ENCODE measurements at places on chromosomes 6 and 20.

GRCh38 chr6:139257821-139258398 lies 33.9 kb downstream of the TXLNB start:
- DNase-seq = no peak

DNA sequence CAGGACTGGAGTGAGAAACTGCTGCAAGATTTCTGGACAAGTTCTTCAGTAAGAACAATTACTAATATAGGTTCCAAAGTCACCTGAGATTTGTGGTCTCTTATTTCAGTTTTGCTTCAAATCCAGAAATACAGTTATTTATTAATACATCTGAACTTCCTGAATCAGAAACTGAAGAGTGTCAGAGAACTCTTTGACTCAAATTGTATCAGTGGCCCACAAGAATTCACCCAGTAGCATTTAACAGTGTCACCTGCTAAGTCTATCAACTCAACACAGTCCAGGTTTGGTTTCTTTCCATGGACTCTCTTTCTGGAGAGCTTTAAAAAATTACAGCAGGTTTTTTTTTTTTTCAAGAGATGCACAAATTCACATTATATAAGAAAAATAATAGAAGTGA lies 18.8 kb upstream of the NHSL1 start:
- DNase-seq = no peak

DNA sequence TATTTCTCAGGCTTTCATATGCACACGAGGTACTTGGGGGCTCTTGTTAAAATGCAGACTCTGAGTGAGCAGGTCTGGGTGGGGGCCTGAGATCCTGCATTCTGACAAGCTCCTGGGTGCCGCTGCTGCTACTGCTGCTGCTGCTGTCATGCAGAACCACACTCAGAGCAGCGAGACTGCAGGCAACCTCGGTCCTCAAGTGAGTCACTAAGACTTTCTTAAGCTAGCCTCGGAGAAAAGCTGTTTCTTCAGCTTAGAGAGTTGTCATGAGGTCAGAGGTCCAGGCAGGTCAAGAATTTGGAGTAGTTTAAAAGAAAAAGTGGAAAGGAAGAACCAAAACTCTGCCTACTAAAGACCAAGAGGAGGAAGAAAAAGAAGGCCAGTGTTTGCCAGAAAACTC lies 92.9 kb downstream of the SPTLC3 start:
- no peak for DNase-seq

- DNase-seq = no peak
These were observed 91.3 kb upstream of the MPC1 start for GRCh38 chr6:166473886-166474571.

DNA sequence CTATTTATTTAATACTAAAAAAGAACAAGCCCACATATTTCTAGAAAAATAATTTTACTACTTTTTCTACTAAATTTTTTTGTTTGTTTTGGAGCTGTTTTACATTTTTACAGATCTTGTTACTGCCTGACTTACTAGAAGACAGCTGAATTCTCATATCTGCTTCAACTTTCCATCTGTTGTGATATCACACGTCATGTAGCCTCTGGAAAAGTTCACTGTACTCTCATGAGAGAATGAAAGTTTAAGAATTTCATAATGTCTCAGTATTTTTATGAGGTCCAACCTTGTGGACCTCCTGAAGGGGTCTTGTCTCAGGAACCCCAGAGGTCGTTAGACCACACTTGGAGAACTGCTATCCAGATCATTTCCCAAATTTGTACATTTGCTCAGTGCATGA lies 81.7 kb upstream of the MTHFD1L start:
- no peak for DNase-seq

DNA sequence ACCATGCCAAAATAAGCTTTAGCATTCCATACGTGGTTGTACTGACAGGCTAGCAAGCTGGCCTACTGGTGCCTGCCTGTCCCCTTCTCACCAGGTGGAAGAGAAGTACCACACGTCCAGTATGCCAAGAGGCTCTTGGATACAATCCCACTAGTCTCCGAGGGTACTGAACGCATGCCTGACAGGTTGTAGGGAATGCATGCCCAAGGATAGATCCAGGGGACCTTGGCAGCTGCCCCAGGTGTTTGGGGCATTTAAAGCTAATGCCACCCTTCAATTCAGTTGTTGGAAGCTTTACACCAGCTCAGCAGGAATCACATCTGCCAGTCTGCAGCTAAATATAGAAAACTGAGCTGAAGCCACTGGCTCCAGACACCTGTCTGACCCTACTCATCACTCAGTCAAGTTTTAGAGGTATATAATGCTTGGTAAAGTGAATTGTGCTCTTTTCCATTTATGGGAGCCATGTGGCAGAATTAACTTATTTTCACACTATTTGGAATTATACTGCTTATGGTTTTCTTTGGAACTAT lies 4.9 kb downstream of the TUBB2B start:
- DNase-seq = peak; percentile 4

DNA sequence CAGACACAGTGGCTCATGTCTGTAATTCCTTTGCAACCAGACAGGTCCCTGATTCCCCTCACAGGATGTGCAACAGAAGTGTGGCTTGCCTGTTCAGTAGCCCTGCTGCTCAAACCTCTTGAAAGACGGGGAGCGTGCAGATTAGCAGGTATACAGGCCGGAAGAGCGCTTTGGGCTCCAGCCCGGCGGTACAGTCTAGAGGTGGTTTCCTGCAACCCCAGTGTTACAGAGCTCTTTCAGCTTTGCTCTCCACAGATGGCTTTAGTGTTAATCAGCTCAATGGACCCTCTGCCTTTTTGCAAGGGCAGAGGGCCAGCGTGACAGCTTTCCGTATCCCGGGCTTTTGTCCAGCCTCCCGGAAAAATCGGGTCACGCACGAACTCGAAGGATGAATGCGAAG lies 67.2 kb upstream of the TNFRSF21 start:
- no peak for DNase-seq

DNA sequence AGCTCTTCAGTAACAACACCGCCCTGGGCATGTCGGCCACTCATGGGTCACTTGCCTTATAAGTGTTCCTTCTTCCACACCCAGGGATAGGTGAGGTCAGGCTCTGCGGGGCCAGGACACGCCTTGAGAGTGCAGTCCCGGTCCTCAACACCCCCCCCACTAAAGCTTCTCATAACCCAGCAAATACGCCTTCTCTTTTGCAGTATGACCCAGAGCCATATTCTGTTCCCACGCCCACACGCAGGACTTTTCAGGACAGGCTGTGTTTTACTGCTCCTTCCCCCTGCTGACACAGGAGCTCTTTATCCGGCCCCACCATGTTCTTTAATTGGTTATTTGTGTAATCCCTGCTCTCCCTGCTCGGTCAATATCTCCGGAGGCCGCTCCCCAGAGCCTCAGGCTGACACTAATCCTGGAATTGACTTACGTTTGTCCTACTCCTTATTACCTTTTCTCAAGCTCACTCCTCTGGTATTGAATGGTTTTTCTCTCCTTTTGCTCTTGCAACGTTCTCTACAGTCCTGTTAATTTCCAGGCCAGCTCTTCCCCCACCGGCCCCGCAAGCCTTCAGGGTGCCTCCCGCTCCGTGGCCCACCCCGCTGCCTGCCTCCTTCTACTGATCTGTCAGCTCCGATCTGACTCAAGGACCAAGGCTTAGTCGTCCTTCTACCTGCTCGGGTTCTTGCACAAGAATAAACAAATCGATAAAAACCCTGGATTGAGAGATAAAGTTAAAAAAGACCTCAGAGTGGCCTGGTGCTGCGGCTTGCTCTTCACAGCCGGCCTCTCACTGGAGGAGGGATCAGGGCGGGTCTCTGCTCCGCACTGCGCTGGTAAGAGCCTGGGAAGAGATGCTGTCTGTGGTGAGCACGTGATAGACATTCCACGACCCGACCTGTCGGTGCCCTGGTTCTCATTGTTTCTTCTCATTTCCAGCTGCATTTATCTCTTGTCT lies 357.5 kb downstream of the ZFAND3 start:
- no peak for DNase-seq

DNA sequence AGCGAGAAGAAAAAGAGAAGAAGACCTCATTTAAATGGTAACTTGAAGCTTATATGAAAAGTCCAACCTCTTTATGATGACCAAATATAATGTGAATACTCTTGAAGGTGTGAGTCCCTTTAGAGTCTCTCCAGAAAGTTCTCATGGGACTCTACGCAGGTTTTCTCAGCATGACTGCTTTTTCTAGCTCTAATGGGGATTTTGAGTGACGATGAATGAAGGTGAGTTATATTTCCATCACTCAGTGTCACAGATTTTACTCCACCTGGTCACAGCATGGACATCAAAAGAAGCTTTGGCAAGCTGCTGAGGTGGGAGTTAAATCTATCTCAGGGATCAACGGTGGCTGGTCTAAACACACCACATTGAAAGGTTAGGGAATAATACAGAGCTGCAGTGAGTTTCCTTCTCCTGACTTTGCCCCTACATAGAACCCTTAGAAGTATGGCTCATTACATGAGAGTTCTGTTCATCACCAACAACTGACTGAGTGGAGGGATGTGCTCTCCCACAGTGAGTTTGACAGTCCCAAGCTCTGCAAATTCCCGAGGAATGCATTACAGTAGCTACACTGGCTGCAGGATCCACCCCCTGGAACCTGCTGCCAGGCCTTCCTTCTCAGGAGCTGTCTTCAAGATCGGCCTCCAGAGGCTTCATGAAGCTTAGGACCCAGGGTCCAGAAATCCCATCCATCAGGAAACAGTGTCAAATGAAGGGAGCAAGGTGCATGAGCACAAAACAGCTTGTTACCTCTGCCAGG lies 126.8 kb downstream of the FOXC1 start:
- DNase-seq = no peak

GRCh38 chr6:136550045-136550329 lies 235 bp downstream of the MAP7 start:
- no peak for DNase-seq

- no peak for DNase-seq
These were observed 81.8 kb downstream of the LCA5 start for GRCh38 chr6:79455446-79455845.

DNA sequence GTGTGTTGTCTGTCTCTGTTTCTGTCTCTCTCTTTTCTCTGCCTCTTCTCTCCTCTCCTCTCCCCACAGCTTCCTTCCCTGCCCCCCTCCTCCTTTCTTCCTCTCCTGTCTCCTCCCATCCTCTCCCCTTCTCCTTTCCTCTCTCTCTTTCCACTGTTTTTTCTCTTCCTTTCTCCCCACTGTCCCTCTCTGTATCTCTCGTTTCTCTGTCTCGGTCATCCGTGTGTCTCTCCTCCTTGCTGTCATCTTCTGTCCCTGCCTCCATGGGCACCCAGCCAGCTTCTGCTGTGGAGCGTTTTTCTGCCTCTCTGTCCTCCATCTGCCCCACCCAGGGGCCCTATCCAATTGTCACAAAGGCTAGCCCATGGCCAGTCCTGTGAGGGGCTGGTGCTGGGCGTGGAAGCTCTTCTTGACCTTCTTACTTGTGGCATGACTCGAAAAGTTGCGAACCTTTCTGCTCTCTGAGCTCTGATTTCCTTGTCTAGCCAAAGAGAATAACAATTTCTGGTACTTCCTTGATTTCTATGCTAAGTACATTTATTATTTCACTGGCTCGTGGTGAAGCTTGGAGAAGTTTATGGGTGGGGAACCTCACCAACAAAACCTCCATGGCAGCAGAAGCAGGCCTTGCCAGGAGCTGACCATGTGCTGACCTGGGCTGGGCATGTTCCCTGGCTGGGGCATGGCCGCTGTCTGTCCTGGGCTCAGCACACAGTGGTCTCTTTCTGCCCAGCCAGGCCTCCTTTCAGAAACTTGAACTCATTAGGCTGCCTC lies 69.3 kb downstream of the CEBPB start:
- no peak for DNase-seq

DNA sequence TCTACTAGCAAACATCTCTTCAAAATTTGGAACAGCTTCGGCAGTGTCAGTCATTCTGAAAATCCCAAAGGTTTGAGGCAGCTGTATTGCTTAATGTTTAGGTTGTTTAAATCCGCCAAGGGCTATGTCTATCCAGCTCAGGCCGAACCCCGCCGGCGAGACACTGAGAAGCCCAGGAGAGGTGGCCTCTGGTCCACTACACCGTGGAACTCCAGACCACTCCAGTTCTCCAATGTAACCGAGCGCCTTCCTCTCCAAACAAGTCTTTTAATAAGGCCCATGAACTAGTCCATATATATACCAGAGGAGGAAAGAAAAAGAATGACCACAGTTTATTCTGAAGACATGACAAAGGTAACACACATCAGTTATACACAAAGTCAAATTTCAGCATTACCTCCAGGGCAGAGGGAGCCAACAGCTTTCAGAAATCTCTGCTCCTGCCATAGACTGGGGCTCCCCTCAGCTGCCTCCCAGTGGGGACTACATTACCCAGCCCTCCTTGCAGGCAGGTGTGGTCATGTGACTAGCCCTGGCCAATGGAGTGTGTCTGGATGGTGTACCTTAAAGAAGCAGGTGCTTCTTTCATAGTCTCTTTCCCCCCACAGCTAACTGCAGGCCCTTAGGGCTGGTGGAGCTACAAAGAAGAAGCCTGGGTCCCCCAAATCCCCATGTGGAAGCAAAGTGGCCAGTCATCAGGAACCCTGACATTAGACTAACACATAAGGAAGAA lies at the start of gene RAMACL:
TSS of gene RAMACL (minus strand) at position 255 of the 733 bp plus-strand sequence. CDS start at position 54, 201 bp downstream.
- no peak for DNase-seq

GRCh38 chr6:11973238-11973637 lies 38.9 kb upstream of the HIVEP1 start:
- no peak for DNase-seq

DNA sequence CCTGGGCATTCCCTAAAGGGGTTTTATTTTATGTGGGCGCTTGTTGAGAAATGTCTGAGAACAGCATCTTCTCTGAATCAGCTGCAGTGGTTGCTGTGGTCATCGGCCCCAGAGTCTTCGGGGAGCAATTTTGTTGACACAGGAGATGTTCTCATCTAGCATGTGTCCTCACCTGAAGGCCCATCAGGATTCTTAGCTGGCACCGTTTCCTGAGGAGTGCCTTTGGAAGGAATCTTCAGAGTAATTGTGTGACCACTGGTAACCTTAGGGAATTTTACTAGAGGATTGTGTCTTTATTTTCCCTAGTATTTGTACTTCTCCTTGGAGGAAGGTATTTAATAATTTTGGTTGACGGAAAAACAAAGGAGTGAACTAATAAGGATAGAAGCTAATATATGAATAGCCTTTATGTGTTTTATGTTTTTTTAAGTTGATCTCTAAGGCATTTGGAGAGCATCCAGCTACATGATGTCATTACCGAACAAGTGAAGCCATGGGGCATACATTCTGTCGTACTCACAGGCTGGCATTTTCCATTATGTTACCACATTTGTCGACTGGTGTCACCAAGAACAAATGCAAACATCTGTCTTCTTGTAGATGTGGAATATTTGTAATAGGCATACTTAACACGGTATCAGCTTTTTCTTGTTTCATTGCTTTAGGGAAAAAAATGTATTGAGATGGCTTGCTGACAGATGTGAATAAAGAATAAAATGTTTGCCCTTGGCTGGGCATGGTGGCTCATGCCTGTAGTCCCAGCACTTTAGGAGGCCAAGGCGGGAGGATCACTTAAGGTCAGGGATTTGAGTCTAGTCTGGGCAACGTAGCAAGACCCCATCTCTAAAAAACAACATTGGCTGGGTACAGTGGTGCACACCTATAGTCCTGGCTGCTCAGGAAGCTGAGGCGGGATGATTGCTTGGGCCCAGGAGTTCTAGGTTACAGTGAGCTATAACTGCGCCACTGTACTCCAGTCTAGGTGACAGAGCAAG lies 41.9 kb downstream of the TULP4 start:
- DNase-seq = no peak

GRCh38 chr6:43052842-43053544 lies 658 bp downstream of the CUL7 start:
- no peak for DNase-seq

GRCh38 chr6:10749734-10750133 lies 2.1 kb downstream of the TMEM14B start:
- no peak for DNase-seq

Data from NCI-H1694 treated with DMSO at 0.1 percent for 48 hours (cell line).